ENCODE measurements at places on chromosomes 16 and 17.
A peak's percentile ranks its signal among the peaks of the same experiment; 100 is the strongest.

GRCh38 chr17:10613775-10614513 lies 43.2 kb downstream of the MYH3 start:
- DNase-seq, result no peak

- no peak for DNase-seq
Observed at GRCh38 chr17:68595986-68596385, 5.2 kb downstream of the FAM20A start.

DNA sequence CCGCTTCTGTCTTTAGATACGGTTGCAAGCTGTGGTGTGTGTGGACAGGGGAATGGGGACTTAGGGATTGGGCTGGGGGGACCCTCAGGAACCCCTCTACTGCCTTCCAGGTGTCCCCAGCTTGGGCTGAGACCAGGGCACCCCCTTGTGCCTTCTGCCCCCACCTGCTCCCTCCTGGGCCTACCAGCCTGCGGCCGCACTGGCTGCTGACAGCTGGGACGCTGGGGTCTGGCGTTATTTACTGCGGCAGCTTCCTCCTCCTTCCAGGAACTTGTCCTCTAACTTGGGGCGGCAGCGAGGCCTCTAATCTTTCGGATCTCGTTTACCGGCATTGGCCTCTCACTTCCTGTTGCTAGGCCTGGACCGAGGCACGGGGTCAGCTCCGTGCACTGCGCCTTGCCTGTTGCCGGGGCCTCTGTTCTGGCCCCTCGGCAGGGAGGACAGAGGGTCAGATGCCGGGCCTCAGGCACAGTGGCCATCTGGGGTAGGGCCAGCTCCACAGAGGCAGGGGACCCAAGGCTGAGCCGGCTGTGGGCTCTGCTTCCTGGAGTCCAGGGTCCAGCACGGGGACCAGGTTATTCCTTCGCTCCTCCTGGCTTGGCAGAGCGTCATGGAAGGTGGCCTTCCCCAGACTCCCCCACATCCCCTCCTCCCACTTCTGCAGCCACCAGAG lies 31.8 kb downstream of the TMEM235 start:
- no peak for DNase-seq

DNA sequence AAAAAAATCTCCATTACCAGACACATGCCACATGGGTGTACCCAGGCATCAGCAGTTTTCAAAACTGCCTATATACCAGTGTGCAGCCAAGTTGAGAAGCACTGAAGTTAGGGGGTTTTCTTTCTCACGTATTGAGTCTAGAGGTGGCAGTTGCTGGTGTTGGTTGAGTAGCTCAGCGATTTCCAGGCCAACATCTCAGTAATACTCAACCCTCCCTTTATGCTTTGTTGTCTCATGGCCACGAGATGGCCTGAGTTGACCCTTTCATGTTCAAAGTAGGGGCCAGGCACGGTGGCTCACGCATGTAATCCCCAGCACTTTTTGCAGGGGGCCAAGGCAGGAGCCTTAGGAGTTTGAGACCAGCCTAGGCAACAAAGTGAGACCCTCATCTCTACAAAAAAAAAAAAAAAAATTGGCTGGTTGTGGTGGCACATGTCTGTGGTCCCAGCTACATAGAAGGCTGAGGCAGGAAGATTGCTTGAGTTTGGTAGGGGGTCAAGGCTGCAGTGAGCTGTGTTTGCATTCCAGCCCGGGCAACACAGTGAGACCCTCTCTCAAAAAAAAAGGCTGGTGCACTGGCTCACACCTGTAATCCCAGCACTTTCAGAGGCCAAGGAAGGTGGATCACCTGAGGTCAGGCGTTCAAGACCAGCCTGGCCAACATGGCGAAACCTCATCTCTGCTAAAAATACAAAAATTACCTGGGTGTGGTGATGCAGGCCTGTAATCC lies 10.8 kb downstream of the LRRC3C start:
- DNase-seq, result no peak

- no peak for DNase-seq
Observed at GRCh38 chr16:88459366-88460073, 6.4 kb downstream of the ZFPM1 start.

DNA sequence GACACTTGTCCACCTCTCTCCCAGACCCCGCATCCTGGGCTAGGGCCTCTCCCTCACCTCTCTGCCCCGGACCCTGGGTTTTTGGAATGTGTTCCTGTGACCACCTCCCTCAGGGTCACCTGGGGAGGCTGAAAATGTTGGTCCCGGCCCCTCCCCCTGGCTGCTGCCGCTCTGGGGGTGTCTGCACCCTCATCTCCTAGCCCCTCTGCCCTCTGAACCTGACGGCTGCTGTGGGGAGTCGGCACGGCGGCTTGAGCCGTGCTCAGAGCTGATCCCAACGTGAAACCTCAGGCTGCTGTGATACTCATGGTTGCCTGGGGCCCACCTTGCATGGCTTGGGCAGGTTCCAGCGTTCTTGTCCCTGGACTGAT lies 42.8 kb downstream of the ADCY7 start:
- no peak for DNase-seq

GRCh38 chr17:78979780-78980623 lies at the start of gene LGALS3BP:
Gene LGALS3BP (minus strand): TSS chr17:78979923. CDS start chr17:78977191, 2,732 bp downstream.
- DNase-seq, result peak; percentile 85

DNA sequence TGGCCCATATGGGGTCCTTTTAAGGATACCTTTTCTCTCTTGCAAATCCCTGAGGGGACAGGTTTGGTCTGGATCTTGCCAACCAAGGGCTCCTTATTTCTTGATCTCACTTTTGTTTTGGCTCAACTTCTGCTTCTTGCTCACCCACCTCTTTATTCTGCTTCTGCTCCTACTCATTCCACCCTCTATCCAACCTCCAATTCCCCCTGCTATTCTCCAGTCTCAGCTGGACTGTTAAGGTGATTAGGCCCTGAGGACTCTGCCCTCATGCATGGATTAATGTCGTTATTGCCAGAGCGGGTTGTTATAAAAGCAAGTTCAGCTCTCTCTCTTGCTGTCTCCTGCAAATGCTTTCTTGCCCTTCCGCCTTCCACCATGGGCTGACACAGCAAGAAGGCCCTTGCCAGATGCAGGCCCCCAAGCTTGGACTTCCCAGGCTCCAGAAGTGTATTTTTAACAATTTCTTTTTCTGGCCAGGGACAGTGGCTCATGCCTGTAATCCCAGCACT lies 29.8 kb downstream of the LAT start:
- DNase-seq, result no peak

GRCh38 chr17:56985371-56986162 lies 7.6 kb downstream of the SCPEP1 start:
- DNase-seq, result no peak

DNA sequence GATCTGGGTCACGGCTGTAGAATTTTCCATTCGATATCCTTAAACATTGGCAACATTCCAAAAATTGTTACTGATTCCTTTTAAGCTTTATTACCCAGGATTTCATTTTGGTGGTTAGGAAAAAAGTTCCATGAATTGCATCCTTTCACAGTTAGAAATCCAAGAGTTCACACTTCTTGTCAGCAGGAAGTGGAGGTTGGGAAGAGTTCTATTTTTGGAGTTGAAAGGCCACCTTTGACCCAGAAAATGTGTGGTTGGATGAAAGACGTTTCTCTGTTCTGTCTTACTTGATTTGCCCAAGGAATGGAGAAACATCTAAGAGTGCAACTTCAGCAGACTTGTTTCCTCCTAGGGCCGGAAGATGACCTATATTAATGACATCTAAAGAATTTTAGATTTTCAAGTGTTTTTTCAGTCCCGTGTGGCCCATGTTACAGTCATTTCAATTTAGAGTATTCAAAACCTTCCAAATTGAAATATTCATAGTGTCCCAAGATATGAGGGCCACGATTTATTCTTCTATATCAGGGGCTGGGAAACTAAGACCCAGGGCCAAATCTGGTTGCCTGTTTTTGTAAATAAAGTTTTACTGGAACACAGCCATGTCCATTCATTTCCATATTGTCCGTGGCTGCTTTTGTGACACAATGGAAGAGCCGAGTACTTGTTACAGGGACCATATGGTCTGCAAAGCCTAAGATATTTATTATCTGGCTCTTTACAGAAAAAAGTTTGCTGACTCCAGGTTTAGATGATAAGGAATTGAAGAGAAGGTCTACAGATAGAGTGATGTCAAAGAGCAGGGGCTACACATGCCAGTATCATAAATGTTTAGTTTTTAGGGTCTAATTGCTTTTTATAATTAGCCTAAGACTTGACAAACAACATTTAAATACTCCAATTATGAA lies 50.2 kb downstream of the CDK5R1 start:
- DNase-seq, result no peak

GRCh38 chr17:4318596-4318995 lies 47.9 kb downstream of the UBE2G1 start:
- no peak for DNase-seq

DNA sequence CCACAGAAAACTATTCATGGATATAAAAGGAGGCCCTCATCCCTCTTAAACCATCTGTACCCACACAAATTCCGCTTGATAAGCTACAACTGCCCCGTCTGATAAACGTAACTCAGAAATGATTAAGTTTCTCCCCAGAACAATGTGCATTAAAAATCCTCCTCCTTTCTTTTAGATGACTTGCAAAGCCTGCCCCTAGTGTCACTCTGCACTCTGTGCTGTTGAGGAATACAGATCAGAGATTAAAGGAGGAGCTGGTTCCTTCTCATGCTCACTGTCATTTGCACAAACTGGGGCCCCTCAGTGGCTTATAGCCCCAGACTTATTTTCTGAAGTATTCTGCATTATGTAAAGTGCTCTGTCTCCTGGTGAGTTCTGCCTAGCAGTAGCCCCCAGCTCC lies 33.3 kb downstream of the CDRT15 start:
- DNase-seq, result no peak

GRCh38 chr16:51402785-51403184 lies 251.7 kb upstream of the SALL1 start:
- DNase-seq, result no peak

DNA sequence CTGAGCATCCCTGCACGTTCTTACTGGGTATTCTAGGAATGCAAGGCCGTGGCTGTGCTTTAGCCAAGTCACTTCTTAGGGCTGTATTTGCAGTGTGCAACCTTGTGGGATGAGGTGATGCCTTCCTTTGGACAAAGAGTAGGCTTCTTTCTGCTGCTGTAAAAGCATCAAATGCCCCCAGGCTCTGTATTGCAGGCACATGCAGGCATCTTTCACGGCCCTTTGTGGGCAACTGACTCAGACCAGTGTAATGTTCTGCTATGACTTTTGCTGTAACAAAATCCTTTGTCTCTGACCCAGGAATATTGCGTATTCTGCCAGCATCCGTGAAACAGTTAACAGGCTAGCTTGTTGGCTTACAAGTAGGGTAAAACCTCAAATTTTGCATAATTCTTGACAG lies 30.9 kb upstream of the GCSH start:
- DNase-seq, result no peak

DNA sequence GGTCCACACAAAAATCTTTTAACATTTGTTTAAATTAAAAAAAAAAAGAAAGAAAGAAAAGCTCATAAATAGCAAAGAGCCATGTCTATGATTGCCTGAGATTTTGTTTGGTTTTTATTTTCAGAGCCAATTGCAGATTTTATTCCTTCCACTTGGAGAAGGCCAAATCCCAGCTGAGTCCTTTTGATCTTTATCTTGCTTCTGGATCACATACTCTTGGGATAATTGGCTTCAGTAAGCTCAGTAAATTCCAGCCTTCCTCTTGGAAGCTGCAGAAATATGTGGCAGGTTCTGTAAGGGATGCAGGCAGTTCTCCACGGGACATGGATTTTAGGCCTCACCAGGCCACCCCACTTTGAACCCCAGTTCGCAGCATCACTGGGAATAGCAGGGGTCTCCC lies 63.3 kb upstream of the TMC5 start:
- DNase-seq, result no peak

DNA sequence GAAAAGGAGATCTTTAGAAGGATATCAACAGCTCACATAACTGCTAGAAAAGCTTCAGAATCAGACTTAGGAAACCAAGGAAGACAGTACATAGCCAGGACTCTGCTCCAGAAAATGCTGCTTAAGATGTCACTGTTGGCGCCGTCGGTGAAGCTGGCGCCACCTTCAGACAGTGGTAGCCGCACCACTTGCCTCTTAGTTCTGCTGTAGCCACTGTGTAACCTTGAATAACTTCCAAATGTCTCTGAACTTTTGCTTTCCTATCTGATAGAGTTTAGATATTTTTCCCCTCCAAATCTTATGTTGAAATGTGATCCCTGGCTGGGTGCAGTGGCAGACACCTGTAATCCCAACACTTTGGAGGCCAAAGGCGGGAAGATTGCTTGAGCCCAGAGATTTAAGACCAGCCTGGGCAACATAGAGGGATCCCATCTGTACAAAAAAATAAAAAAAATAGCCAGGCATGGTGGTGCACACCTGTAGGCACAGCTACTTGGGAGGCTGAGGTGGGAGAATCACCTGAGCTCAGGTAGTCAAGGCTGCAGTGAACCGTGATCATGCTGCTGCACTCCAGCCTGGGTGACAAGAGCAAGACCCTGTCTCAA lies 6.3 kb upstream of the USP31 start:
- no peak for DNase-seq

GRCh38 chr16:66401610-66402009 lies 25.5 kb upstream of the BEAN1 start:
- DNase-seq, result no peak

DNA sequence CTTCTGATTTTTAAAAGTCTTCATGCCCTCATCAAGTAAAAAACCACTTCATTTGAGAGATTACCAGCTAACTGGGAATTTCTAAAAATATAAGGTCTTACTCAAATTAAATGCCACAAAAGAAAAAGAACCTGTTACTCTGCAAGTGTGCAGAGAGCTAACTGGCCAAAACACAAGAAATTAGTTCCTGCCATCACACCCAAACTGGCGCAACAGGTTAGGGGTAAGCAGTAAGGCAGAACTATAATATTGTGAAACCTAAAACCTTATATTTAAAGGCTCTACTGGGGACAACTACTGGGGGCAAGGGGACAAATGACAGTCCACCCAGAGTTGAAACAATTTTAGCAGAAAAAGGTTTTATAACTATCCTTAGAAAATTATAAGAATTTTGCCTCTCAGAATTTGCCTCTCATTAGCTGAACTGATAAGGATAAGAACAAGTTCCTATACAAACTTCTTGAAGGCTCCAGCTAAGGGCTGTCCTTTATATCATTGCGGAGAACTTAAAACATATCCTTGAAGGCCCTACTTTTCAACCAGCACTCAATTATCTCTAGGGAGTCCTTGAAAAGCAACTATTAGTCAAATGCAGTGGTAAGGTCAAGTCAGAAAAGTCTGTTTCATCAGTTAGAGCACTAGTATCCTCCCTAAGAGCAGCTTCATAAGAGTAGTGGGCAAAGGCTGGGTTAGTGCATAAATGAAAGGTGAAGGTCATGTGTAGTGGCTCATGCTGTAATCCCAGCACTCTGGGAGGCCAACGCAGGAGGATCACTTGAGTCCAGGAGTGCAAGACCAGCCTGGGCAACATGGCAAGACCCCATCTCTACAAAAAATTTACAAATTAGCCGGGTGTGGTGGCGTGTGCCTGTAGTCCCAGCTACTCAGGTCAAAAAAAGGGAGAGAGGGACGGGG lies 31.5 kb downstream of the SMURF2 start:
- no peak for DNase-seq

GRCh38 chr17:19409509-19409908 lies 1.5 kb upstream of the RNF112 start:
- no peak for DNase-seq

GRCh38 chr16:81347425-81347824 lies 32.7 kb downstream of the GAN start:
- no peak for DNase-seq

GRCh38 chr17:74217037-74217730 lies 3.8 kb downstream of the TTYH2 start:
- no peak for DNase-seq

GRCh38 chr17:31390426-31390747 lies 1.1 kb upstream of the RAB11FIP4 start:
- DNase-seq, result no peak

Data from NCI-H2107 (cell line).